Pancreas (tissue), 10 donors: ENCODE measurements at places on chromosomes 6 and 20.

- no peak for DNase-seq
Measured at GRCh38 chr6:53244958-53245357, 96.3 kb upstream of the GCM1 start.

GRCh38 chr6:31203345-31203979, 33.0 kb upstream of the POU5F1 start:
- DNase-seq: no peak

GRCh38 chr20:37381621-37382471, 35.9 kb downstream of the SRC start:
- DNase-seq: no peak

DNA sequence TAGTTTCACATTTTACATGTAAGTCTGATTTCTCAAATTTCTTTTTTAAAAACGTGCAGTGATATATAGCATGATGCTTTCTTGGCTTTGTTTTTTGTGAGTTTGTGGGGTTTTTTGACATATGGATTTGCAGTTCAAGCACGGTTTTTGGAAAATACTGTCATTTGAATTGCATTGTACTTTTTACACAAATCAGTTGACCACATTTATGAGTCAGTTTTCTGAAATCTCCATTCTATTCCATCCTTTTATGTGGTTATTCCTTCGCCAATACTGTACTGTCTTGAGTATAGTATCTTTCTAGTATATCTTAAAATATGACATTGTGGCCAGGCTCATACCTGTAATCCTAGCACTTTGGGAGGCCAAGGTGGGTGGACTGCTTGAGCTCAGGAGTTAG, 890.0 kb upstream of the CITED2 start:
- DNase-seq: no peak

- DNase-seq: no peak
Measured at GRCh38 chr20:50434653-50435396, 75.4 kb upstream of the PTPN1 start.

DNA sequence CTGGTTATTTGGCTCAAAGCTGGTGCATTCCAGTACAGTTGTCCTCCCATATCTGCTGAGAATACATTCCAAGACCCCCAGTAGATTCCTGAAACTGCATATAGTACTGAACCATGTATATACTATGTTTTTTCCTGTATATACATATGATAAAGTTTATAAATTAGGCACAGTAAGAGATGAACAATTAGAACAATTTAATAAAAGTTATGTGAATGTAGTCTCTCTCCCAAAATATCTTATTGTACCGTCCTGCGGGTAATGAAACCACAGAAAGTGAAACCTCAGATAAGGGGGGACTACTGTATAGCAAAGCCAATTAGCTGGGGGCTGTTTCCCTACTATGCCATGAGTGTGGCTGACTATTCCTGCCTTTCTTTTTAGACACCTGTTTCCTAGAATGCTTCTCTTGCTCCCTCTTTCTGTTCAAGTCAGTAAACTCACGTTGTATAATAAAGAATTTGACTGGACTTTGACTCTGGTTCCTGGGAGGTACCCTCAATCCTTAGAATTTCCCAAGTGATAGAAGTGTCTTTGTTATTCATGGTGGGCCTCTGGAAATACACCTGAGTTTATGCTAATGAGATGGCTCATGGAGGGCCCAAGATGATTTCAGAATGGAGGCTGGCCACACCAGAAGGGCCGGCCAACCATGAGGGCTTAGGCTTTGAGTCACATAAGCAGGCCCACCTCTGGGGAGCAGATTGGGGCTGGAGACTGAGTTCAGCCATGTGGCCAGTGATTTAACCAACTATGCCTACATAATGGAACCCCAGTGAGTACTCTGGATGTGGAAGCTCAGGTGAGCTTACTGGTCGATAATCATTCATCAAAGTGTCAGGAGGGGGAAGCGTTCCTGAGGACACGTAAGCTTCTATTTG, 689 bp upstream of the BLOC1S5 start:
- DNase-seq: no peak

GRCh38 chr6:142543606-142544005, 241.8 kb downstream of the ADGRG6 start:
- DNase-seq: no peak
